Hematopoietic multipotent progenitor cell treated with erythropoietin and hydrocortisone succinate and interleukin-3 and kit ligand, for 8 days (in vitro differentiated cells): ENCODE measurements at places on chromosomes 5 and 9.

GRCh38 chr9:92004045-92004392 is 54.0 kb upstream of the ROR2 start:
- no peak for DNase-seq

DNA sequence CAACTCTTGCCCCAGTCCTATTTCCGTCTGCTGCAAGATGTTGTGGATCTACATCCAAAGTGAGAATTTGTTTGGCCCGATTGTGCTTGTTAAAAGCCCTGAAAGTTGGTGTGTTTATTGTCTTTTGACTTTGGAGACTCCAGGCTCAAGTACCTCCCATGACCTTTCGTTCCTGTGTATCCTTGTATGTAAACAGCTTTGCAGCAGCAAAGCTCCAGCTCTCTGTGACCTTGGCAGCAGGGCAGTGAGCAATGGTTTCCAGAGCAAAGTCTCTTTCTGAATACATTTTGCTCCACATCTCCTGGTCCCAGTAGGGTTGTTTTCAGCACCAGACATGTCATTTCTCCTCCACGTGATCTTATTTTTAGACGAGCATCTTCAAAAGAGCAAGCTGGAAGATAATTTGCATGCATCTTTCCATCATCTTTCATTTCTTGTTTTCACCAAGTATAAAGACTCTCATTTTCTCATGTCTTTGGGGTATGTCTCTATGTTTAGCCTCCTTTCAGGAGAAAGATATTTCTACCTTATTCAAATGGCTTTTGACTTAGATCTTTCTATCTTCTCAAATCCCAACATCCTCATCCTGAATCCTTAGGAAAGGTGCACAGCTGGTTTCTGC is 68.1 kb upstream of the ERCC6L2 start:
- no peak for DNase-seq

GRCh38 chr5:170597109-170597751 is 93.4 kb downstream of the KCNIP1 start:
- DNase-seq, result no peak

DNA sequence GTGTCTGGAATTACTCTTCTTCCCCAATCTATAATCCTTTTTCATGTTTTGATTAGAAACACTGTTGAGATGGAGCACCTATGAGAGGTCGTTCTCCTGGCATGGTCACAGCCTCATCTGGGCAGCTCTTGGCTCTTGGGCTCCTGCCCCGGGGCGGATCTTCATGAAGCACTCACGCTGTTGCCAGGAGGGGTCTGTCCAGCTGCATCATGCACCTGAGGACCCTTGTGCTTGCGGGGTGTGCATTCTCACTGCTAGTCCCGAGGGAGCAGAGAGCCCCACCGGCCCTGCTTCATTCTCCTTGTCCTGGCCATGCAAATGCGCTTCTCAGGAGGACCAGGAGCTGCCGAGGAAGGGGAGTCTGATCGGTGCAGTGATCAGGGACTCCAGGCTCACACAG is 117.6 kb upstream of the S1PR3 start:
- no peak for DNase-seq

DNA sequence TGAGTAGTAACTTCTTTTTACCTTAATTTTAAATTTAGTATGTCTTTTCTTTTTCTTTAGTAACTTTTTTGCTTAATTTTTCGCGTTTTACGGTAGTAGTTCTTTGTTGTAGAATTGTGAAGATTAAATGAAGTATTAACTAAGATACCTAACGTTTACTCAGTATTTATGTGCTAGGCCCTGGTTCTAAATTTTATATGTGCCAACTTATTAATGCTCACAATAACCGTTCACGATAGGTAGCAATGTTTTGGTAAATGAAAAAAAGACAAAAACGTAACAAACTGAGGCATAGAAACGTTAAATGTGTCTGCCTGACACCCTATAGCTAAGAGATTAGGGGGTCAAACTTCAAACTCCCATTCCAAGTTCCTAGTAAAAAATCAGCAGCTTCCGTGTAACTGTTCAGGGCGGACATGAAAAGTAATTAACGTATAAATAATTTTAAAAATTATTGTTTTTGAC is 1.2 kb downstream of the MRPS30 start:
- no peak for DNase-seq
